ENCODE measurements at places on chromosomes 7 and 10.

DNA sequence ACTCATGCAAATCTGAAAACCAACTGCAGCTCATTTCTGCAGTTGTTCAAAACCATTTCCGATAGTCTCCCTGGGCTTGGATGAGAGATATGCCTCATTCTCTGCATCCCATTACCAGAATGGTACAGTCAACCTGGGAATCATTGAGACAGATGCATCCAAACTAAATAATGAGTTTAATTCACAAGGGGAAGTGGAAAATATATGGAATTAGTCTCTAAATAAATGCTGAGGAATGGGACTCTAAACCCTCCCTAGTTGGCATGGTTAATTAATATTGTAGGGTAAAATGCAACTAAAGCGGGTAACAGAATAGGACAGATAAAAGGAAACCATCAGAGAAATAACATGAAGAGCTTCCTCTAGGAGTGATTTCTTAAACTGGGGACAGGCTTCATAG, 118.9 kb downstream of the AMPH start:
- no peak for DNase-seq

- no peak for DNase-seq
Observed at GRCh38 chr10:15242261-15242840, 73.9 kb upstream of the NMT2 start.

DNA sequence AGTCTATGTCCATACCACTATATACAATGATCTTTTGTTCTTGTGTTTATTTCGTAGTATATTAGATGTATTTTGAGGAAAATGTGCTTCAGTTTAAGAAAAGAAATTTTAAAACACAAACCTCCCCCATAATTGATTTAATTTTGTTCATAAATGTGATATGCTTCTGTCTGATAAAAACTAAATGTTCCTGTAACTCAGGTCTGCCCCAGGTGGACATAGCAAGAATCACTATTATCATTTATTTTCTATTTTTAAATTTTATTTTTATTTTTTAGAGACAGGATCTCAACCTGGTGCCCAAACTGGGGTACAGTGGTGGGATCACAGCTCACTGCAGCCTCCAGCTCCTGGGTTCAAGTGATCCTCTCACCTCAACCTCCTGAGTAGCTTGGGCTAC, 43.2 kb downstream of the BEND7 start:
- no peak for DNase-seq

DNA sequence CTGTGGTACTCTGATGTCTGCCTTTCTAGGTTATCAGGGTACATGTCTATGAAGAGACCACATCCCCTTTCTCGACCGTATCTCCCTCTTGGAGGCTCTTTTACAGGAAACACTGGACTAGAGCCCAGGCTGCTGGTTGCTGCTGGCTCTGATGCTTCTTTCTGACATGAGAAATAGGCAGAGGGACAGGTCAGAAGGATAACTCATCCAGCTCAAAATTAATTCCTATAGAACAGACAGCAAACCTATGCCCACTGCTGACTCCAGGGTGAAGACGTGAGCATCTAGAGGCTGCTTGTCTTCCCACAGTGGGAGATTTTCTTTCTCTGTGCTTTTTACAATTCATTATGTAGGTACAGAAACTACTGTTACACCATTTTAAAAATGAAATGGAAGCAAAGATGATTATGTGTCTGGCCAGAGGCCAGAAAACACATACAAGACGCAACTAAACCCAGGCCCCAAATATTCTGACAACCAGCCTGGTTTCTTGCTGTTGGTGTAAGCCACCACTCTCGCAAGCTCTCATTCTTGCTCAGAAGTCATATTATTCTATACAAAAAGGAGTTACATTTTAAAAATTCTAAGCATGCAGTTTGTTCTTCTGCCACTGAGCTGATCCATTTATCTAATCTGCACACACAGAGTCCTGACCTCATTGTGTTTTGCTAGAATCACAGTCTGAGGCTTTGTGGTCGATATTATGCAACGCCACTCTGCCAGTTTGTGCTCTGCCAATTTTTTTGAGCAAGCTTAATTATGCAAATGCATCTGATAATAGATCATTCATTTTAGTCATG, 424.3 kb downstream of the KIF20B start:
- DNase-seq: no peak

GRCh38 chr10:127550861-127551260, 1.8 kb downstream of the NPS start:
- DNase-seq: no peak

GRCh38 chr7:41870461-41871138, 167.7 kb upstream of the INHBA start:
- DNase-seq: no peak

DNA sequence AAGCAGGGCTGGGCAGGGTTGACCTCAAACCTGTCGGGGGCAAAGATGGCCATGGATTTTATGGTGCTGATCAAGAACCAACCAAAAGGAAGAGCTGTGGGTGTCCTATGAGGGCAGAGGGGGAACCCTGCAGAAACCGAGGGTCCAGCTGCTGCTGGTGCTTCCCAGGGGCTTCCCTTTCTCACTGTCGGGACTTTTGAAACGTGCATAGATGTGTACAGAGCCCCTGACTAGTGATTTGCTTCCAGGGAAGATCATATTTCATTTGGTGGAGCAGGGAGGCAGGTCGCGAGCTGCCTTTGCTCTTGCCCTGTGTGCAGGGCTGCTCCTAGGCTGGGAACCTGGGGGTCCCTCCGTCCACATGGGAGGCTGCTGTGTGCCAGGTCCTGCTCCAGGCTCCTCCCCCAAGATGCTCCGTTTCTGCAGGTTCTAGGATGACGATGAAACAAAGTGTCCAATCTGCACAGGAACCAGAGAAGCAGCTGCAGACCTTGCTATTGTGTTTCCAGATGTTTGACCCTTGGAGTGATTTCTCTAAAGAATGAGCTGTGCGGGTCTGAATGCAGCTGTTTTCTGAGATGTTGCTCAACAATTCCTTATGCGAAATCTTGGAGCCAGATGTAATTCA, 9.4 kb upstream of the INPP5A start:
- DNase-seq: no peak

- no peak for DNase-seq
Observed at GRCh38 chr10:79910836-79911235, 38.1 kb downstream of the SFTPD start.

DNA sequence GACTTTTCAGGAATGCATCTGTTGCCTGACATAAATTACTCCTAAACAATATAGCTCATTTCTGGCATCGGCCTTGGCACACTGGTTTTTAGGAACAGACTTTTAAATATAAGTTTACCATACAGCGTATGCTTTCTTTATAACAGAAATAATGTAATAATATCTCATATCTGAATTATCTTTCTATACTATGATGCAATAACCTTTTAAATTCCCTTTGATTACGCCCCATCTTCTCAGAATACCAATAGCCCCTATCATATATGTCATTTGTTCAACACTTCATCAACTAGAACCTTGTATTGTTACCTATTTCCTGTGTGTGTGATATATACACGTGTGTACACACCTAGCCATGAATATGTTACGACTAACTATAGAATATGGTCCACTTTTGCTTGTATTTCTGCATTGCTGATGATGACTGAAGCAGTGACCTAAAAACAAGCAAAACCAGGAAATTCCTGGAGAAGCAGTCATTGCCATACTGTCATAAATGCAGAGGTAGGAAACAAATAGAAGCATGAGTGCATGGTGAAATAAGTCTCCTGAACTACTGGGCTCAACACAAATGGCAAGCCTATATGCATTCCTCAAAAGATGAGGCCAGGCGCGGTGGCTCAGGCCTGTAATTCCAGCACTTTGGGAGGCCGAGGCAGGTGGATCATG, 618.4 kb upstream of the NRP1 start:
- no peak for DNase-seq

GRCh38 chr7:2799253-2799652, 44.9 kb downstream of the GNA12 start:
- DNase-seq: no peak

- no peak for DNase-seq
Observed at GRCh38 chr7:41439515-41439879, 263.4 kb downstream of the INHBA start.
